ENCODE measurements at places on chromosomes 12 and 14.
A peak's percentile ranks its signal among the peaks of the same experiment; 100 is the strongest.

DNA sequence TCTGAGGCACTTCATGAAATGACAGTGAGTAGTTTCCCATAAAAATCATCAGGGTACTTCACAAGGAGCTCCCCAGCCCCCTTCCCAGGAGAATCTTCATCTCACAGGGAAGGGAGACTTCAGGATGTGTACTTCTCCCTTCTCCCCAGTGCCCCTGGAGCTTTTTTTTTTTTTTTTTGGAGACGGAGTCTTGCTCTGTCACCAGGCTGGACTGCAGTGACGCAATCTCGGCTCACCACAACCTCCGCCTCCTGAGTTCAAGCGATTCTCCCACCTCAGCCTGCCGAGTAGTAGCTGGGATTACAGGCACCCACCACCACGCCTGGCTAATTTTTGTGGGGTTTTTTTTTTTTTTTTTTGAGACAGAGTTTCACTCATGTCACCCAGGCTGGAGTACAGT lies 10.4 kb downstream of the ITPK1 start:
- DNase-seq = no peak

DNA sequence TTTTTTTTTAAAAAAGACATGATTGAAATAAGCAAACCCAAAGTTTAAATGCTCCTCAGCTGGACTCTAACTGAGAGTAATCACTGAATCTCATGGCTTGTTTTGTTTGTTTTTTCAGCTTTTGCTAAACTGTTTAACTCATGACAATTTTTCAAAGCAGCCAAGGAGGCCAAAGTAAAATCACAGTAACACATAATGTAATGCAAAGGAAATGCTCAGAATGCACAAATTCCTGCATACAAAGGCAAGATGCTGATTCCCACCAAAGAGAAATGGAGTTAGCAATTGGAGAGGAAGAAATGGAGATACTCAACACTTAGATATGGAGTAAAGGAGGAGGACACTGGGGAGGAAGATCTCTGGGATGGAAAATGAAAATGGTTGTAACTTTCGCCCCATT lies 126.2 kb upstream of the SOX5 start:
- DNase-seq = no peak

GRCh38 chr12:119393677-119394076 lies 59.1 kb downstream of the CCDC60 start:
- no peak for DNase-seq

GRCh38 chr12:48813465-48814261 lies 4.6 kb upstream of the CACNB3 start:
- DNase-seq = no peak

- no peak for DNase-seq
These were observed 6.5 kb upstream of the HCFC2 start for GRCh38 chr12:104057771-104058197.

DNA sequence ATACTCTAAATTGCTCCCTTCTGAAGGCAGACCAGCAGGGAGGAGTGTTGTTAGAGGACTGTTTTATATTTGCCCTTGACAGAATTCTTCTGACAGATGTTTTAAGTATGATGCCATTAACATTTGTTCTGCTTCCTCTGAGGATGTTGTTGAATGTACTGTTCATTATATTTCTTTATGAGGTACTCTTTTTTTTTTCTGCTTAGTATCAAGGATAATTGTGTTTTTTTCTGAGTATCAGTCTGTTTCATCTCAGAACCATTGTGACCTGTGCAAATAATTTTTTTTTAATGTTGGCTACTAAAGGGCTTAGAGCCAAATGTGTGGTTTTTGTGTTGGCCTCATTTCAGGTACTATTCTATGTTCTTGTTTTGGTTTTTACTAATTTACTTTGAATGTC lies 10.6 kb downstream of the METAP2 start:
- no peak for DNase-seq

- DNase-seq = no peak
These were observed 1197.5 kb downstream of the LRFN5 start for GRCh38 chr14:42804141-42804540.

- no peak for DNase-seq
These were observed 29.9 kb upstream of the LRTM2 start for GRCh38 chr12:1790444-1790843.

GRCh38 chr12:8048906-8049305 lies 16.4 kb downstream of the FOXJ2 start:
- DNase-seq = no peak

- DNase-seq = no peak
These were observed 6.8 kb downstream of the MMP17 start for GRCh38 chr12:131834798-131835615.

GRCh38 chr12:67751381-67751928 lies 102.9 kb downstream of the DYRK2 start:
- no peak for DNase-seq

DNA sequence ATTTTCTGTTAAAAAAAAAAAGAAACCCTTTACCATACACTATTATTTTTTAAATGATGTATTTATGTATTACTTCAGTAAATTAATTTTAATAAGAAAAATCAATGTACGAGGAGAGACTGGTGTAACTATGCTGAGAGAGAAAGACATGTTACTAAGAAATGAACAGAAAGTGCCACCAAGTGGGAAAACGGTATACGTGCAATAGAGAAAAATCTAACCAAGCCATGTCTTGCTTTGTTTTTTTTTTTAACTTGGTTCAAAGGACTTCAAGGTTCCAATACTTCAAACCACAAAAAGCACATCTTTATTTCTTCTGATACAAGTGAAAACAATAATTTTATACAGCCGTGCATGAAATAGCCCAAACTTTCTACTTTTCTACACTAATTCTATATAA lies 22.9 kb downstream of the NDUFA12 start:
- DNase-seq = no peak

- DNase-seq = no peak
These were observed 3.0 kb upstream of the RBMS2 start for GRCh38 chr12:56518570-56518969.

GRCh38 chr14:55578511-55578910 lies 1.5 kb upstream of the KTN1 start:
- DNase-seq = no peak

GRCh38 chr14:102344485-102344884 lies 18.2 kb downstream of the CINP start:
- no peak for DNase-seq

DNA sequence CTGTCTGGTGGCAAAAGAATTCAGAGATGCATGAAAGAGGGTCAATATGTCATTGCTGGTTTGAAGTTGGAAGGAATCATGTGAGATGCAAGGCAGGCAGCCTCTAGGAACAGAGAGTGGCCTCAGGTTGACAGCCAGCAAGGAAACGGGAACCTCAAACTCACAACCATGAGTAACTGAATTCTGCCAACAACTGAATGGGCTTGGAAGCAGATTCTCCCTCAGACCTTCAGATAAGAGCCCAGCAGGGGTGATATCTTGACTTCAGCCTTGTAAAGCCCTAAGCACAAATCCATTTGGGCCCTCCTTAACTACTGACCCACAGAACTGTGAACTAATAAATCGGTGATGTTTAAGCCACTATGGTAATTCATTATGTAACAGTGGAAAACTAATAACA lies 35.8 kb downstream of the USP15 start:
- no peak for DNase-seq

GRCh38 chr14:61455351-61455750 lies 134.0 kb downstream of the PRKCH start:
- no peak for DNase-seq

GRCh38 chr14:50531595-50532501 lies 521 bp downstream of the MAP4K5 start:
- no peak for DNase-seq

DNA sequence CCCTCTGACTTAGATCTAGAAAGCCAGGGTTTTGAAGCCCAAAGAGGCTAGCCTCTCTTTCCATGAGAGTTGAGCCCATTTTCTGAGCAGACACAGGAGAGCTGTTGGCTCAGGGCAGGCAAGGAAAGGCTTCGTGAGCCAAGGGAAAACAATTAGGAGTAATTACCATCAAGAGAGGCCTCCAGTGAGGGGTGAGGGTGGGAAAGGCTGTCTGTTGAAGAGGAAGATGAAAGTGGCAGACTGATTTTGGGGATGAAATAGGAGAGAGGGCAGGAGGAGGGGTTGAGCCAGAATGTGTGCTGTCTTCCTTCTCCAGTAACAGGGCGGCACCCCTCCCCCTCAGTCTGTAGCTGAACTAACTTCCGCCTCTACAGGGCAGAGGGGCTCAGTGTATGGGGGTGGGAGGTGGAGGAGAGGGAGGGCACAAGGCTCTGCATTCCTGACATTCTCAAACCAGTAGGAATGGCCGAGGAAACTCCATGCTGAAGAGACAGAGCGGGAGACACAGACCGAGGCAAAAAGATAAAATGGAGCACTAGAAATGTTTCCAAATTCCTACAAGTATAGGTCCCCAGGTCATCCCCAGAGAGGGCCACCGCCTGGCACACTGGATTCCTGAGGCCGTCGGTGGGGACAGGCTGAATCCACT lies 33.1 kb upstream of the COL2A1 start:
- no peak for DNase-seq

DNA sequence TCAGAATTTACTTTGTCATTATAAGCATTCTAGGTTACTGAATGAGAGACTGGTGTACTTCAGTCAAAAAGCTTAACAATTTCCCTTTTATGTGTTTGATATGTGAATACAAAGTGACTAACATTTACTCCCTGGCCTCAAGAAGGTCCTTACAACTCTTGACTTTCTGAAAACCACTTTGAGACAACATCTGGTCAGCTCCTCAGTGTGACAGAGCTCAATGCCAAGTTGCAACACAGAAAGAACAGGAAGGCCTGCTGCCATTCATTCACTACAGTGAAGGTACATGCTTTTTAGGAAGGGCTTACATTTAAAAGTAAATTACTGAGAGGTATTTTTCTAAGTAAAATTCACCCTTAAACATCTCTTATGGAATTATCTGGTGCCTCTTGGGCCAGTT lies 2.3 kb upstream of the NAA30 start:
- no peak for DNase-seq

- DNase-seq = no peak
These were observed 227.3 kb upstream of the USP15 start for GRCh38 chr12:62032870-62033269.

- no peak for DNase-seq
These were observed 9.5 kb downstream of the BEST3 start for GRCh38 chr12:69689638-69690037.

DNA sequence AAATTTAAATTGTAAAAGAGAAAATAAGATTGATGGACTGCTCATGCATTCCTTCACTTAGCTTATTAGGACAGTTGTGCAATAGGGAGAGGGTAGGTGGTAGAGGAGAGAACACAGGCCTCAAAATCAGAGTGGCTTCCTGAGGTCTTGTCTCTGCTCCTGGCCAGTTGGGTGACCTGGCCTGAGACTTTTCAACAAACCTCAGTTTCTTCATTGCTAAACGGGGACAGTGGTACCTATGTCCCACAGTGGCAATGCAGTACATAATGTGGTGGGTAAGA lies 2.6 kb downstream of the MAP3K12 start:
- DNase-seq = no peak

- no peak for DNase-seq
These were observed 904.8 kb downstream of the DIO2 start for GRCh38 chr14:79306546-79306945.

GRCh38 chr12:7512553-7512952 lies 9.0 kb upstream of the CD163 start:
- no peak for DNase-seq

DNA sequence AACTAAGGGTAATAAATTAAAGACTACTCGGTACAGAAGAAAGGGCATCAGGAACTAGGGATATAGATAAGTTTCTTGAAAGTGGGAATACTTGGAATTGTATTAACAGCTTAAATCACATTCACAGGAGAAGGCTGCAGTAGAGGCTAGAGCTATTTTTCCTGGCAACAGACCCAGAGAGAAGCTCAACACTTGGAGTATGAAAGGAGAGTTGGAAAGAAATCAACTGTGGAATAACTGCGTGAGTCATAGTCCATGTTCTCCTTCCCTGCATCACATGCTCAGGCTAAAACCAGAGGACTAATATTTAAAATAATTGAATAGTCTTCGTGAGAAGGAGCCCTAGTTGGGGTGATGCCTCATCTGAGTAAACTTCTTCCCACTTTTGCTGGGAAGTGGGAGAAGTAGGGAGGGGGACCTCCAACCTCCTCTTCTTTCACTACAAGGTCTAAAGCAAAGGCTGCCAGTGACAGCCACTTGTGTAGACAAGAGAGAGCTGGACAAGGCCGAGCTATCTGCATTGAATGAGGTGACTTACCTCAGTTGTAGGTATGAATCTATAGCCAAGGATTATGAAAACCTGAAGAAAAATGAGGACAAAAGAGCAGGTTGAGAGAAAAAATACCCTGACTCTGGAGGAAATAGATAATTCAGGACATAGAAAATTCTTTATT lies 32.7 kb downstream of the DYRK2 start:
- no peak for DNase-seq

DNA sequence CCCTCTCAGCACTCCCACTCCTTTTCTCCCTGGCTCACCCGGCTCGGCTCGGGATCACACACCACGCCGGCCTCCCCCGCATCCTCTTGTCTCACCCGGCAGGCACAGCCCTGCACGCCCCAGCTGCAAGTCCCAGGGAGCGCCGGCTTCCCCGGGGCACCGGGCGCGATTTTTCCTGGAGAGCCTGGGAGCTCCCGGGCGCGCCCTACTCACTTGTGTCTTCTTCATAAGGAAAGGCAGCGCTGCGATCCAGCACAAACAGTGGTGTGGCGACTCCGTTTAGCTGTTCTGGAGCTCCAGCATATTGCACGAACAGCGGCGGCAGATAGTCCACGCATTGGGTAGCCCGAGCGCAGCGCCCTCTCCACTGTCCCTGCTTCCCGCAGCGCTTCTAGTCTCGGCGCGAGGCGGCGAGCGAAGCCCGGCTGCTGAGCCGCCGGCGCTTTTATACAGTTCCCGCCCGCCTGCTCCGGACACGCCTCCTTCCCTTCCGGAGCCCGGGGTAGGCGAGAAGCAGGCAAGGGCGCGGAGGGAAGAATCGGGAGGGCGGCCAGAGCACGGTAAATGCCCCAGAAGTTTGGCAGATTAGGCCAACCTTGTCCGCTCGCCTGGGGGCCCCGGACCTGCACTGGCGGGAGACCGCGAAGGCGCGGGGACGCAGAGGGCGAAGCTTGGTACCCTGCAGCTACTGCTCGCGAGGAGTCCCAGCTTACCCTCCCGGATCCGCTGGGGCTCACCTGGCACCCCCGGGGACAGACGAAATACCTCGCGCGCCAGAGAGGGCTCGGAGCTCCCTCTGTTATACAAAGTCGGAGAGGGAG lies at the start of gene KITLG:
TSS of gene KITLG (minus strand) at position 421 of the 821 bp plus-strand sequence. CDS start at position 228, 193 bp downstream.
- DNase-seq = no peak

GRCh38 chr14:94543449-94544124 lies 17.7 kb upstream of the SERPINA4 start:
- DNase-seq = no peak

- peak; percentile 49 for DNase-seq
These were observed 86.6 kb downstream of the KDM2B start for GRCh38 chr12:121494093-121494787.

GRCh38 chr12:31991815-31992214 lies 32.6 kb downstream of the RESF1 start:
- DNase-seq = no peak

- no peak for DNase-seq
These were observed 17.8 kb downstream of the E2F7 start for GRCh38 chr12:77047341-77048109.
